KG1 (cell line): ENCODE measurements at places on chromosomes 5 and 9.

- no peak for DNase-seq
These were observed 297.9 kb upstream of the BRINP1 start for GRCh38 chr9:119667163-119667562.

DNA sequence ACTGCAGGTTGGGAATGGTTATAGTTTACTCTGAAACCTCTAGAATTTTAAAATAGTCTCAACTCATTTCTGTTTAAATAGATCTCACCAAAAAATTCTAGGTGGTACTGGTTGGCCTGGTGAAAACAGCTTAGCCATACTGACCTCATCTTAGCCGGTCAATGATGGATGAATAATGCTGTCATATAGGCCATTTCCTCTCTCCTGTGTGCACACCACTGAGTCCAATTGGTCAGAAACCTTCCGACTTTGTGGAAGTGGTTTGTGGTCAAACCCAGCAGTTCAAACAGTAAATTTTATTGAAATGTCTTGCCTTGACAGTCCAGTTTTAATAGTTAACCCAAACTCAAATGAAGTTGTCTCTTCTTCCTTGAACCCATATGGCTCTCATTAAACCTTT lies 98.6 kb downstream of the GIN1 start:
- no peak for DNase-seq

DNA sequence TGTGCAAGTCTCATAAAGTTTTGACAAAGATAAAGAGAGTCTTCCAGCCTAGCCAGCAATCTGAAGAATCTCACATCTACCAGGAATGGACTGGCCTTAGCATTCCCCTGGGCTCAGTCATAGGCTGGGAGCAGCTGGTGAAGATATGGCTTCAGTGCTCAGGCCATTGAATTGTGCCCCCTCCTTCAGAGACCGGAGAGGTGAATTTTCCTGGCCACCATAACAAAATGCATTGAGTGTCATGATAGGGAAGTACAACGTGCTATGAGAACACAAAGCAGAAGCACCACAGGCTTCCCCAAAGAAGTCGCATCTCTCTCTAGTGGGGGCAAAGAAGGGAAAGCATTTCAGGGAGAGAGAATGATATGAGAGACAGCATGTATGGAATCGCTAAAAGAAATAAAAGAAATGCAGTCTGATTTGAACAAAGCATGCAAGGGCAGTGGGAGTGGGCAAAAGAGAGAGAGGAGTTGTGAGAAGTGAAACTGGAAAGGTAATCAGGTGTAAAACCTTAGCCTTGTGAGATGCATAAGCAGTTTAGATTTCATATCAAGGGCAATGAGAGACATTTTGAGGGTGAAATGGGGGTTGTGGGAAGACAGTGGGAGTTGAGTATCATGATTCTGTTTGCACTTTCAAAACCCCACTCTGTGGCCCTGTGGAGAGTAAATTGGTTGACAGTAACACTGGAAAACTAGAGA lies 57.1 kb upstream of the NMUR2 start:
- DNase-seq = no peak

DNA sequence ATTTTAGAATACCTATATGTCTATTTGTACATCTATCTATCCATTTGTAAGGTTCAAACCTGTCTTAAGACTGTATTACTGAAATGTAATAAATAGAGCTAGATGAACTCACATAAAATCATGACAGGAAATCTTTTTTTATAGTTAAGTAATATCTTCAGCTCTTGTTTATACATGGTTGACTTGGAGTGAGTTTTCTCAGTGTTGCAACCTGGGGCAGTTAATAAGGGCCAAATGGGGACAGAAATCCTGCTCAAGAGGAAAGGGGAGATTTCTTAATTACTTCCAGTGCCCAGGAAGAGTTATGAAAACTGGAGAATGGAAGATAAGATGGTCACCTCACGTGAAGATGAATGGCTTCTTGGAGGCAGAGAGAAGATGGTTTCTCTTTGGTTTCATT lies 265.1 kb upstream of the FBXL7 start:
- no peak for DNase-seq

DNA sequence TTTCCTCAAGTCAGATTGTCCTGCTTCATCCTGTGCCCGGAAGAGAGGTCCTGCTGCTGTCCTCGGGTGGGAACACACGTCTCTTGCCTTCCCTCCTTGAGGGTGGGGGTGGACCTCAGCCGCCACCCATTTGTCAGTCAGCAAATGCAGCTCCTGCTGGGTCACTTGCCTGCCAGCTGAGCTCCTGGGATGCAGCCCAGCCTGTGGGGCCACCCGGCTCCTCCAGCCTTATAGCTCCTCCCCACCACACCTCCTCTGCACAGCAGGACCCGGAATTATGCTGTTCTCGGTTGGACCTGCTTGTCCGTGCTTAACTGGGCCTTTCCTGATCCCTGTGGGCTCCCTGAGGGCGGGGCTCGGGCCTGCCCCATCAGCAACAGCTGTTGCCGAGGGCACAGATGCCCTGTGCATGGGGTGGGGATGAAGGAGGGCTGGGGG lies 52.7 kb downstream of the RXRA start:
- no peak for DNase-seq

- no peak for DNase-seq
These were observed 83.2 kb downstream of the PHAX start for GRCh38 chr5:126683912-126684311.

DNA sequence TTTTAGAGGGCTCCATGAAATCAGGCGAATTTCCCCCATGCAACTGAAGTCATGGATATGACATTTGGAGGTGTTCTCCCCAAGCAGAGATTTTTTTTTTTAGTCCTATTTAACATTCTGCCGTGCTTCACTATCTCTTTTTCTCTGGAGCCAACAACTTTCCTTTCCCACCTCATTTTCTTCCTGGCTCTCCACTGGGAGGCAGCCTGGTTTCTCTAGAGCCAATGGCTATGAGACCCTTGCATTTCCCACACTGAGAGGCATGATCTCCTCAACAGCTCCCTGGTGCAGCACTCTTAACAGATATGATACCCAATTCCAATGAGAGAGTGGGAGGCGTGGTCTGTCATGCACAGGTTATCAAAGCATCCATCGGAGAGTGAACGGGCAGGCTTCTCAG lies 310.8 kb downstream of the DRD1 start:
- no peak for DNase-seq

- no peak for DNase-seq
These were observed 881 bp downstream of the TNFAIP8 start for GRCh38 chr5:119356612-119357188.

DNA sequence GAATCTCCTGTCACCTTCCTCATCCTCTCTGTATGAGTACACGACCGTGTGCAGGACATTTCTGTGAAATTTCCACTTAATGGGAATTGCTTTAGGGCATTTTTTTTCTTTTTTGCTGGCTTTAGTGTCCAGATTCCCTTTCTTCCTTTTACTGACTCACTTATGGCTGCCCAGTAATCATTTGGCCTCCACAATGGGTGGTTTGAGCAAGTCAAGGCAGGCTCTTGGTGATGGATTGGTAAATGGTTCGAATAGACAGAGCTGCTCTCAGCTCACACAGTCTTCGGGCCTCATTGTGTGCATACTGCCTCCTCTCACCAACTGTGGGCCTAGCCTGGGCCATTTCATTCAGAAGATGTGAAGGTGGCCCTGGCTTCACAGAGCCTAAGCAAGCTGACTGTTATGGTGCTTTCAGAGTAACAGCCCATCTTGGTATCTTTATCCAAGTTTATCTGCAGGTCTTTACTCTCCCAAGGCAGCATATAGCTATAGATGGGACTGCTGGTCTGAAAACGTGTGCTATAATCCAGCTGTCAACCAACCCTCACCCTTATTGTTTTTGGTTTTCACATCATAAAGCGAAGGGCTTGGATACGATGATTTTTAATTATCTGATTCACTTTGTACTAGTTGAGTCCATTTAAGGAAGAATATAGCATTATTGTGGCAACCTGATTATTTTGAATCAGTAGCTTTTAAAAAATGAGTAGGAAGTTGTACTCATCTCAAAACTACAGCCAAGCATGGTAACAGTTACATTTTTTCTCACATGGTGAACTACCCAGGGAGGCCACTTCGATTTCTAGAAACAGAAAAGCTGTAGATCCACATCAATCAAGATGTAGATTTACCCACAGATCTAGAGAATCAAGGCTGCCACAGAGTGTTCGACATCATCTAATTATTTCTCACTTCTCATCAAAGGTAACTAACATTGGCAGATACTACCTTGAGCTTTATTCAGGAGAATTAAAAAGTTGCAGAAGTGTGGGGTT lies 50.4 kb upstream of the CKMT2 start:
- DNase-seq = no peak

GRCh38 chr5:158899211-158899610 lies 200.5 kb downstream of the EBF1 start:
- DNase-seq = no peak

GRCh38 chr9:18526685-18527084 lies 52.7 kb downstream of the ADAMTSL1 start:
- DNase-seq = no peak

DNA sequence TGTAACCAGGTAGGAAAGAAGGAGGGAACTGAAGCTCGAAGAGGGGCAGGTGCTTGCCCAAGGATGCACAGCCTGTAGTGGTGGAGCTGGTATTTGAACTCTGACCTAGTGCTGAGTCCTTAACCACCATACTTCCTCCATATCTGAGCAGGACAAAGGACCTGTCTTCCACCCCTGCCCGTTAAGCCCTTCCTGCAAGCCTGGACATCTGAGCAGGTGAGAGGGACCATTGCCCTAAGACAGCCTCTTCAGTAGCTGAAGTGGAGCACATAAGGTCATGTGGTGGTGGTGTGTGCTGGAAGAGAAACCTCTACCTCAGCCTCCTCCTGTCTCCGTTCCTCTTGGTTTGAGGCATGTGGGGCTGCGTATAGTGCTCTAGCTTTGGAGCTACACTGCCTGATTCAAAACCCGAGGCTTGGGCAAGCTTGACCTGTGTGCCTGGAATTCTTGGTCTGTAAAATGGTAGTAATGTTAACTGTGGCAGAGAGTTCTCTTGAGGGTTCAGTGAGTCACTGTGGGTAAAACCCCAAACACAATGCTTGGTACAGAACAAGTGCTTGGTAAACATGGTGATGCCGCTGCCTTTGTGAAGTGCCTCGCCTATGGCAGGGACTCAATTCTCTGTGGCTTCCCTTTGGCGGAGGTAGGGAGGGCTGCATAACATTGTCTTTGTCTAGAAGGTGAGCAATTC lies 7.4 kb downstream of the GALNT10 start:
- no peak for DNase-seq

DNA sequence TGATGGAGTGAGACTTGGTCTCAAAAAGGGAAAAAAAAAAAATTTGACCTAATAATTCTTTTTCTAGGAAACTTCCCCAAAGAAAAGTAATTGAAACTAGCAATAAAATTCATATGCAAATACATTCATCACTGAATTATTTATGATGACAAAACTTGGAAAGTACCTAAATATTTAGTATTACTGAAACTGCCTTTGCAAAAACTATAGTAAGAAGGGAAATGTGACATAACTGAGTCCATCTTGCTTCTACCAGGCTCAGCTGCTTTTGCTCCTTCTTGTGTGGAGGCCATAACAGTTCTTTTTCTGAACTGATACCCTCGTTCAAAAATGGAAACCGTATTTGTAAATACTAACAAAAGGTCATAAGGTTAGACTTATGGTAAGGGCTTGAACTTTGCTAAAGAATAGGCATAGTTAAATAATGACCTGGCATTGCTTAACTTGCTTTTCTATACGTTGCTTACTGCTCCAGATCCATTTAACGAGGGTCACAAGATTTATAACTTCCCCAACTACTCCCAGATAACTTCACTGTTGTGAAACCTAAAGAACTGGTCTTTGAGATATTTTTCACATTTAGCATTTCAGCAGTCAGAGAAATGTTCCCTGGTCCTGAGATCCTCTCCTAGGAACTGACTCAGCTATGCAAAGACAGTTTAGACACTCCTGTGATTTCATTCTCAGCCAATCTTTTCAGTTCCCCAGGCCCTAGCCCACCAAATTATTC lies 68.4 kb downstream of the CFAP95 start:
- DNase-seq = no peak

DNA sequence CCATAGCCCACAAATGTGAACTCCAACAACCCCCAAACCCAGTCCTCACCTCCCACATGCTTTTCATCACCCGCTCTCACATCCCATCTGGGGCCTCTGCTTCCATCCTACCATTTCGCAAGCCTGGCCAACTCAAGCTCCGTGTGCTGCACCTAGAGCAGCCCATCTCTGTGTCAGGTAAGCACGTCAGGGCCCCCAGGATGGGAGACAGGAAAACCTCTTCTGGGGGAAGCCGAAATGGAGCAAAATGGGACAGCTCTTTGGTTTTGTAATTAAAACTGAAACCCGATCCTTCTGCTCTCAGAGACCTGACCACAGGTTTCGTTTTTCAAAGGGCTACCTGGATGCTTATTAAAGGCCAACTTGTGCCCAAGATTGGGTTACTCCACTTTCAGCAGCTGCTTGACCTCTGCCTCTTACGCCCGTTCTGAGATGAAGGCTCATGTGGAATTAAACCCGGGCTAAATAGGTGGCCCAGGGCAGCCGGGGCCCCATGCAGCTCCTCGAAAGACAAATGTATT lies 287.7 kb downstream of the SLIT3 start:
- DNase-seq = no peak

GRCh38 chr9:36964791-36965190 lies 69.3 kb downstream of the PAX5 start:
- DNase-seq = no peak

DNA sequence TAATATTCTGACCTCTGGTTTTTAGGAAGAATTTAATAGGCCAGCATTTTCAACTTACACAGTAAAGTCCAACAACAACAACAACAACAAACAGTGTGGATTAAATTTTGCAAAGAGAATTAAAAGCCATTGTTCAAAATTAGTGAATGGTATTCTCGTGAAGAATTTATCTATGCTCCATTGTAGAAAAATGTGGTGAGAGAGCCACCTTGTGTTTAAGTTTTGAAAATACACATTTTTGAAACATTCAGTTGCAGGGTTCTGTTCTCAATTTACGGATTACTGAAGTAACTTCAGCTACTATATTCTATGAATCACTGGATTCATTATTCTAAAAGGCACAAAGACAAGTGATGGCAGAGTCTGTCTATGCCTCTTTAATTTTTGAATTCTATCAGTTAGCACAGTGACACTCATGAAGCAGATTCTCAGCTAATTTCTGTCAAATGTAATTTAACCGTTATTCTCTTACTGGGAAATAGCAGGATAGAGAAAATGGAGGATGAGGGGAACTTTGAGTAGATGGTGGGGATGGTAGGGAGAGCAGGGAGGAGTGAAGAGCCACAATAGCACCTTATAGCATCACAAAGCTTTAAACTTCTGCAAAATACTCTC lies 11.0 kb downstream of the CCDC152 start:
- no peak for DNase-seq

DNA sequence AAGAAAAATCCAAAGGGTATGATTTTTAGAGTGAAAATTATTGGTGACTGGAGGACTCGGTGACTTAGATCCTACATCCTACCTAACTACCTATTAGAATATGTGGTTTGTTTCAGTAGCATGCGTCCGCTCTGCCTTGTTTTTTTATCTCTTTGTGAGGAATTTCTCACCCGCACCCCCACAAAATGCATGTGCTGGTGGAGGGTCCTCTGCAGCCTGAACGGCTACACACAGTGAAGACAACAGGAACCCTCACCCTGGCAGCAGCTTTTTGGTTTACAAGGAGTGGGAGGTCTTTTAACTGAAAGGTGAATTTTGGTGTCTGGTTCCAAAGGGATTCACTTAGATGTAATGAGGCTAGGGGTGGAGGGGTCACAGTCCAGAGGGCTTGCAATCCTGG lies 115.5 kb downstream of the GNA14 start:
- no peak for DNase-seq
